GM04503 (cell line): ENCODE measurements at places on chromosomes 2 and 18.

DNA sequence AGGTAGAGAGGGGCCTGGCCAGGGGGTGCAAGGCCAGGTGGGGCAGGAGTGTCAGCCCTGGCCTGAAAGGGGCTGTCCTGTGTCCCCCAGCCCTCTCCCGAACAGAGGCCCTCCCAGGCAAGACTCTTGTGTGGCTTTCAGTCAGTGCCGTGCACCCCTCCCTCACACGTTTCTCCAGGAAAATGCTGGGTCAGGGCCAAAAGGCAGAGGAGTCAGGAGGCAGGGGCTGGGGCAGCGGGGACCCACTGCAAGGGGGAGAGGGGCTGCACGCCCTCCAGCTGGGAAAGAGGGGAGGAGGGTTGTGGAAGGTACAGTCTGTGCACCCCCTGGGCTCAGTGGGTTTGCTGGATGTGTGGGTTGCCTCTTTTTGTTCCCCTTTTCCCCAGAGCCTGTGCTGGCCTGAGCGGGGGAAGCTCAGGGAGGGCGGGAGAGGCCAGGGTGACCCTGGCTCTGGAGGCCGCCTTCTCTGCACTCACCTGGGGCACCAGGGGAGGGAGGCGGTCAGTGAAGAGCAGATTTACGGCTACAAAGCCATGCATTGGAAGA lies 4.1 kb downstream of the KCNF1 start:
- no peak for DNase-seq

DNA sequence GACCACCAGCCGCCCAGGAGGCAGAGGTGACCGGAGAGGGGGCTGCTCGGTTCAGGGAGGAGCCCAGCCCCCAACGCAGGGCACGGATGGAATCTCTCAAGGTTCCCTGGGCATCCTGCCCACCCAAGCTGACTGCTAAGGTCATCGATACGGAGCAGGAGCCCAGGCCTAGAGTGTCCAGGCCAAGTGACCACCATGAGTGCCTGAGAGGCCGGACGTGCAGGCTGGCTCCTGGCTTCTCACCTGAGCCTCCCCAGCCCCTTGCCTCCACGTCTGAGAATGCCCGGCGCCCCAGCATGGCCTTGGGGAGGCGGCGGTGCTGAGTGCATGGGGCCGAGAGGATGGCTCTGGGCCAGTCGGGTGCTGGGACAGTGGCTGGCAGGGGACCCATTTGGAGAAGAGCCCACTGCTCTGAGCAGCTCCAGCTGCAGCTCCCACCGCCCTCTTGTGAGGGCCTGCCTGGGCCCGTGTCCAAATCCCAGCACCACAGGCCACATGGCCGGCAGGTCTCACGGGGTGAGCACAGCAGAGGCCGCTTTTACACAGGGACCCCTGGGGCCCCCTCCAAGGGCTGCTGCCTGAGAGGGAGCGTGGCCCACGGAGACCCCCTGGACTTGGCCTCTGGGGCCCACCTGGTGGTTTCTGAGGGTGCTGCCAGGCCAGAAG lies 102.8 kb upstream of the CTDP1 start:
- DNase-seq, result no peak

GRCh38 chr2:125280265-125280664 lies 1255.2 kb downstream of the CNTNAP5 start:
- no peak for DNase-seq

- no peak for DNase-seq
These were observed 222.4 kb upstream of the NCKAP5 start for GRCh38 chr2:133790711-133791110.

DNA sequence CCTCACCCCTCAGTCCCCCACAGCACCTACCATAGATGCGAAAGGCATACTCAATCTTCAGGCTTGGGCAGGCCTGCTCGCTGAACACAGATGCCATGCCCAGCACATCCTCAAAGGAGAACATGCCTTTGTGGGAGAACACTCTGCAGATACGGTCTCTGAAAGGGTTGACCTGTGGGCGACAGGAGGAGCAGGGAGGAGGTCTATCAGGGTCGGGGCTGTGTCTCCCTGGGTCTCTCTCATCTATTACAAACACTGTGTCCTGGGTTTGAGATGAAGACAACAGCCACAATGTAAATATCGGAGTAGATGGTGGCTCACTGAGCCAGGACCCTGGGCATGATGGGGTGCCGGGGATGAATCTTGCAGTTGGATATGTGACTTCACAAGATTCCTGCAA lies 46.0 kb downstream of the CIB4 start:
- DNase-seq, result no peak

DNA sequence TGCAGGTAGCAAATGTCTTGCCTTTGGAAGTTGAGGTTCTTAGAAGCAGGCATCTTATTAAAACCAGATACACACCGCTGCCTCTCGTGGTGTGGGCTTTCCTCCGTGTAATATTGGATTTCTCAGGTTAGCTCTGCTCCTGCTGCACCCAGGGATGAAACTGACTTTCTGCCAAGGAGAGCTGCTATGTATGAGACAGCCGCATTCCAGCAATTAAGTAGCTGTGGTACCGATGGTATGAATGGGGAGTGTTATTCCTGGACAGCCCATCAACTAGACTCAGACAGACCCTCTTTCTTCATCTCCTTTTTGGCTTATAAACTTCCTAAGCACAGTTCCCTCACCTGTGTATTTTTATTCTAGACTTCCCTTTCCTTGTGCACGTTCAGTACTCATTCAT lies 6.8 kb upstream of the EHD3 start:
- DNase-seq, result no peak
